Immature natural killer cell (primary cell): ENCODE measurements at places on chromosomes 7 and 10. TPM values are rescaled to one million over a fixed set of nuclear protein-coding genes. Genes with fewer than 3 reads are reported as not detected.

The CWF19L1 gene
- polyA plus RNA-seq = 18.4 TPM

The INTS1 gene
- 5.2 TPM for polyA plus RNA-seq

The DLX5 gene
- not detected for polyA plus RNA-seq

The KCNIP2 gene
- polyA plus RNA-seq = not detected

The ANKRD22 gene
- polyA plus RNA-seq = not detected

The LIPK gene
- not detected for polyA plus RNA-seq

The TAS2R41 gene
- polyA plus RNA-seq = not detected
